ENCODE measurements at places on chromosomes 2 and 18.
A peak's percentile ranks its signal among the peaks of the same experiment; 100 is the strongest.

- DNase-seq, result peak; percentile 30
Measured at GRCh38 chr2:11681722-11682589, 12.0 kb upstream of the NTSR2 start.

GRCh38 chr2:25337276-25337675 lies 4.4 kb downstream of the DNMT3A start:
- DNase-seq, result no peak

DNA sequence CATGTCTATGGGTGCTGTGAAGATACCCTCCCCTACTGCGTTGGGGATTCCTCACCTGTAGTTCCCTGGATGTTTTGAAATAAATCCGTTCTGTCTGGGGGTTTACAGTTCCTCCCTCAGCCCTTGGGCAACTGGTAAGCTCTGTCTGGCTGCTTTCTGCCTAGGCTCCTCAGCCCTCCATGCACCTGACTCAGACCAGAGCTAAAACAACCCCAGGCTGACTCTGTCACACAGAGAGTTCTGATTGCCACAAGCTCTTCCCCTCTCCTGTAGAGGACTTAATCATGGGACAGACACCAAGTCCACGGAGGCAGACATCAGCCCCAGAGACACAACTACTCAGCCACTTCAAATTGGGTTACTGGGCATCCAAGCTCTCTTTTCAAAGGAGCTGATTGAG lies 6.3 kb downstream of the VIT start:
- no peak for DNase-seq

- DNase-seq, result no peak
Measured at GRCh38 chr18:32389858-32390257, 80.8 kb downstream of the GAREM1 start.

GRCh38 chr2:133992454-133992853 lies 261.4 kb upstream of the MGAT5 start:
- no peak for DNase-seq

DNA sequence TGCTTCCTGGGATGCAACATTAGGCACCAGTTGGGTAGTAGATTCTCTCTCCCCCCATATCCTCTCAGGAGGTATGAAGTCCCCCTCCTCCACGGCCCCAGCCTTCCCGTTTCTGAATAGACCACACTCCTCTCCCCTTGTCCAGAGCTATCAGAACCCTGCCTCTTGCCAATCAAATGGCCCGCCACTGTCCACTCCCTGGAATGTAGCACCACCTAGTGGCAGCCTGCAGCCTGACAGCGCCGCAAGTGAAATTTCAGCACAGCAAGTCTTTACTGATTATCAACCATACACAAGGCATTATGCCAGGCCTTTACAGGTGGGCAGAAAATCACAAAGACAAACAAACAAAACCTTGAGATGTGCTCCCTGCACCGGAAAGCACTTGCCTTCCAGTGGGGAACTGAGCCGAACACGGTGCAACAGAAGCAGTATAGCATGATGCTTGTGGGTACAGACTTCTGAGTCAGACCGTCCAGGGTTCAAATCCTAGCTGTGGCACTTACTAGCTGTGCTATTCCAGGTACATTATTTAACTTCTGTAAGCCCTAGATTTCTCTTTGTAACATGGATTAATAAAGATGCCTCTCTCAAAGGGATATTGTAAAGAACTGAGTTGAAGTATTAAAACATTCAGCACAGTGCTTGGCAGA lies 174.0 kb downstream of the SMAD2 start:
- no peak for DNase-seq

- no peak for DNase-seq
Measured at GRCh38 chr18:70293166-70293565, 4.3 kb downstream of the SOCS6 start.

- no peak for DNase-seq
Measured at GRCh38 chr18:70121842-70122241, 83.6 kb downstream of the RTTN start.

- DNase-seq, result no peak
Measured at GRCh38 chr2:214577769-214578168, 166.9 kb downstream of the VWC2L start.

DNA sequence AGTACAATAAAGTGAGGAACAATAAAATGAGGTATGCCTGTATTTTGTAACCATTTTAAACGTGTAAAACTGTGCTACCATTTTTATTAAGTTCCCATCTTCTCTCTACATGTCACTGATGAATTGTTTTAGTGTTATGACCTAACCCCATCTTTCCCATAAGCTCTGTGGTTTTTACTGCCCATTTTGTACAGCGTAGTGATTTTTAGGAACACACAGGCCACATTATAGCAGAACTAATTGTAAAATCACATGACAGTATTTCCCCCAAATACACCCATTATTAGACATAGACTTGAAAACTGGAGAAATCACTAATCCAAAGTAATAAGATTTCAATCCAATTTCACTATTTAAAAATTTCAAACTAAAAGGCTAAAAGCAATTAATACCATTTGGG lies 130.7 kb downstream of the TMEM247 start:
- no peak for DNase-seq

DNA sequence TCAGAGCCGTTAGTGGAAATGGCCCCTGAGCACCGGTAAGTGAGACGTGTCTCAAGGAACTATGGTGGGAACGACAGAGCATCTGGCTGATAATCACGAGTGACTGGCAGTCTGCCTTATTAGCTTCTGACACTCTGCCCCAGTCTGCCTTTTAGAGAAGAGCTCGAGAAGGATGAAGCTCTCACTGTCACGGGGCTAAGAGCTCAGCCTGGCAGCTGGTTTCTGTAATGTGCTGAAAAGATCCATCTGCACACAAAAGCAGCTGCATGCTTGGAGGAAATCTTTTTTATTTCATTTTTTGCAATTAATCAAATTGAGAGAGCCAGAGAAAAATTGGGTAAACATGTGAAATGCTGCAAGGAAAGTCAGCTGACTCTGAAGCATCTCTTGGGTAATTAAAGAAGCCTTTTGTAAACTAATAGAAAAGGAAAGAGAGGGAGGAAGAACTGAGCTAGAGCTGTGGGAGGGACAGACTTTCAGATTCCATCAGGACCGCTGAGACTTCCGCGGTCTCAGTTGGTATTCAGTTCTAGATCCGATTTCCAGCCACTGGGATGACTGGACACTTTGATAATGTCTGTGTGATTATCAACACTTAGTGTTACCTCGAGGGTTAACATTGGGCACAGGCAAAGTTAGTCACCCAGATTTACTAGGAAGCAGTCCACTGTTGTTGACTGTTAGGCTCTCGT lies 24.4 kb downstream of the MBP start:
- DNase-seq, result no peak

DNA sequence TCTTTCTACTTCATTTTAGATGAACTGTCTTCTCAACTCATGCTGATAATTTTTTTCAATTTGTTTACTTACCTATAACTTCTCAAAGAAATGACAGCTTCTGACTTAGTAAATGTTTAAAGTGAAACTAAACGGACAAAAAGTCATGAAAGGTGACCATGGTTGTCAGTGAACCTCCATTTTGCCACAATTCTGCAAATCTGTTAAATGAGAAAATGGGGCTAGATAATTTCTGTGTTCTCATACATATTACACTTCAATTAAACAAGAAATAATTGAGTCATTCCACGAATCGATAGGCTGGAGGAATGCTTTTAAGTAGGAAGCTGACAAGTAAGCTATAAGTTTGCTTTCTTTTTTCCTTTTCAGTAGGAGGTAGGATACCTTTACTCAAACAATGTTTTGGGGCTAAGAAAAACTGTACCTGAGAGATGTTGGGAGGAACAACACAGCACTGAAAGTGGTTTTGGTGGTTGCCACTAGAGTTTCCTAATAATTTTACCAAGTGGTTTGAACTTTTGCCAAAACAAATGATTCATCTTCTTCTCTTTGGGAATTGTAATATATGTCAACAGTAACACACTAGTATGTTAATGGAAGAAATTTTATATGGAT lies 17.1 kb downstream of the DYNAP start:
- no peak for DNase-seq

- no peak for DNase-seq
Measured at GRCh38 chr2:6876309-6876708, 1.3 kb upstream of the RSAD2 start.

DNA sequence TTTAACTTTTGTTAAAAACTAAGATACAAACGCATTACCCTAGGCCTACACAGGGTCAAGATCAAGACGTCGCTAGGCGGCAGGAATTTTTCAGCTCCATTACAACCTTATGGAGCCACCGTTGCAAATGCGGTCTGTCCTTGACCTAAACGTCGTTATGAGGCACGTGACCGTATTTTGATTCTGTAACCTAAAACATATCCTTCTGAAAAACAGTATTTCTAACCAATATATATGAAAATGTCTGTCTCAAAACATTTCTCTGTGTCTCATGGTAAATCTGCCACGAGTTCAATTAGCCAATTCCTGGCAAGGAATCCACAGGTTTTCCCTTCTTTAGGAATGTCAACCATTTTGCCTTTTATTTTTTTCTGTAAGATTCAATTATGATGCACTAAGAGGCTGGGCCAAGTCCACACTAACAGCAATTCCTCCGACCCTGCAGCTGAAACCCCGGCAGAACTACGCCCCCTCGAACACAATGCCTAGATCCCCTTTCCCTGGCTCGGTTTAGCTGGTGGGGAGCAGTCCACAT lies 1.7 kb downstream of the RTN4 start:
- DNase-seq, result no peak

- peak; percentile 99 for DNase-seq
Measured at GRCh38 chr2:61538200-61538919, at the start of gene XPO1. Gene XPO1 (minus strand): TSS chr2:61538356. CDS start chr2:61533897, 4,459 bp downstream.

- no peak for DNase-seq
Measured at GRCh38 chr2:219724628-219725027, 97.2 kb downstream of the SLC4A3 start.

DNA sequence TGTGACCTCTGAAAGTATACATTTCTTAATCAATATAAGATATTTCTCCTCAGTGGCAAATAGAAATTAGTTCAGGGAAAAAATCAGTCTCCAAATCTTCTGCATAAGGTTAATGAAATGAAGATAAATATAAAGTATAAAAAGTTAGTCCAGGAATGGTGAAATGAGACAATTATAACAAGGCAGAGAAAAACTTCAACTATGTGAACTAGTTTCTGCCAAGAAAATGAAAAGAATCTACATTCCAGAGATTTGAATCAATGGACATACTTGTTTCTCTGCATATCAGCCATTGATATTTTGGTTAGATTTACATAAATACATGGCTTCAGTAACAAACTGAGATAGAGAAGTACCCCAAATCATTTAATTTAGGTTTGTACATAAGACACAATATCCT lies 249.0 kb downstream of the EXOC6B start:
- DNase-seq, result no peak

- DNase-seq, result no peak
Measured at GRCh38 chr18:47758000-47758399, 172.5 kb downstream of the SMAD2 start.

DNA sequence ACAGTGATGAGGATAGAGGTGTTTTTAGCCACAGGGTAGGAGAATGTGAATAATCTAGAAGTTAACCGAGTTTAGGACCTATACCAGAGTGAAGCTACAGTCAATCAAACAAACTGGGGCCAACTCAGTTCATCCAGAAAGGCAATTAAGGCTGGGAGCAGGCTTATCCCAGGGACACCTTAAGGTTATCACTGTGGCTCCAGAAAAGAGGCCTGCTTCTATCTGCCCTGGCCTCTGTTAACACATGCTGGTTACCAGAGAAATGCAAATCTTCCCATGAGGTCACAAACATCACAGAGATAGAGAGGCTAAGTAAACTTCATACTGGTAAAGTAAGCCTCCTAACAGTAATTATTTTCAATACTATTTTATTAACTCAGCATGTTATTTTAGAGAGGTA lies 93.2 kb upstream of the GRB14 start:
- no peak for DNase-seq

DNA sequence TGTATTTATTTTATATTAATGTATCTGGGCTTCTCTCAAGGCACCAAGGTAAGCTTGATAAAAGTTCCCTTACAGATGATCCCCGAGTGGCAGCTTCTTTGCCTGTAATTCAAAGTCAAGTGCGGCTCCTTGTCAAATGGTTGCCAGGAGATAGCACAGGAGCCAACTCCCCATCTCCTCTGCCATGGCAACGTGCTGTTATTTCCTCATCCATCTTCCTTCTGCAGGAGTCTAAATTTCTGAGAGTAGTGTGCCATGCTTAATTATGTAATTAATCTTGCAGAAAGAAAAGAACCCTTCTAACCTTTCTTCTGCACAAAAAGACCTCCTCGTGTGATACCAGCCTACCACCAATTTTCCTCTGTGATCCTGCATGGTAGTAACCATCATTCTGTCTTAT lies 46.2 kb upstream of the ACMSD start:
- no peak for DNase-seq

DNA sequence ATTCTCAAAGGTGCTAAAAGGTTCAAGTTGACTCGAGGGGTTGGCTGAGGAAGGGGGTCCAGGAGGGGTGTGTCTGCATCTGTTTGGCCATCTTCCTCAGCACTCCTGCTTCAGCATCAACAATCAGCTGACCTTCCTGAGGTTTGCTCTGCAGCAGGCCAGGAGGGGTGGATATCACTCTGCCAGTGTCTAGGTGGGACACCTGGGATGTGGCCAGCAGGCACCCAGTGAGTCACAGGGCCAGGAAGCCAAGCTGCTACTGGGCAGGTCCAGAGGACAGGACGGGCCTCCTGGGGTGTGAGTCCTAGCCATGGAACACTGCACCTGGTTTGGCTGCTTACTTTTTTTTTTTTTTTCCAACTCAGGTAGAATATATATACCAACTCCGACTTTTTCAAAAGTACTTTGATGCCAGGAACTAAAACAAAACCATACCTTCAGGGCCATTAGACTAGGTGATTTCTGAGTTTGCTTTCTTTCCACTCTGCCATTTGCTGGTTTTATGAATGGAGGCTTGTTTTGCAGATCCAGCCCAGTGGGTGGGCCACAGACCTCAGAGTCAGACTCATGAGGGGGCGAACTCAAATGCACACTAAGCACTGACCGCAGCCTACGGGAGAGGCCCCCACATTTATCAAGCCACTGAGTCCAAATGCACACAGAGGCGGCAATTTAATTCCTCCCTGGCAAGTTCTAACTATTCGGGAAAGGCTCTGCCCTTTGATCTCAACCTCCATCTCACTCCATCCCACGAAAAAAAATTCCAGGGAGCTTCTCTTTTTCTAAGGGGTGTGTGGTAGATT lies 76.0 kb downstream of the UXS1 start:
- DNase-seq, result no peak

DNA sequence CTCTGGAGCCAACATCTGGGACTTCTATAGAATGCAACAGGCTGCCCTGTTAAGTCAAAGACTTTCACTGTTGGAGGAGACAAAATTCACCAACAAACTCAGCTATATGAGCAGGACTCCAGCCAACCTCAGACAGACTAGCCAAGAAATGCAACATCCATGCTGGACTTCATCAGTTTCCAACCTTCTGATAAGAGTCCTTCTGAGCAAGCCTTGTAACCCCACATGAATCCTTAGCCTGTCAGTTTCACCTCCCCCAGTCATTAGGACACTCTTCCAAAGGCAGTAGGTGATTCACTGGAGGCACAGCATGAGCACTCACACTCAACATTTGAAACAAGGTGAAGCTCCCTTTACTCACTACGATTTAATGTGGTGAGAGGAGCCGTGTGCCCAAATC lies 5.8 kb downstream of the TBC1D8 start:
- DNase-seq, result no peak

DNA sequence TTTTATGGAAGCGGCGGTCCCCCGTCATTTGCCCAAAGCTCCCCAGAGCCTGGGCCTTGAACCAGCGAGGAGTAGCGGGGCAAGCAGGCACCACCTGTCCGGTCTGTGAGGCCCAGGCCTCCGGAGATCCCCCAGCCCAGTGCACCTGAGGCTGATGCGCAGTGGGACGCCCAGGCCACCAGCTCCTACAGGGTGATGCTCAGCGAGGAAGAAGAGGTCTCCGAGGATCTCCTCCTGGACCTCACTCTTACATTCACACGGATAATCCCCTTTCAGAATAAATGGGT lies 220.2 kb downstream of the NDUFA10 start:
- DNase-seq, result no peak

All from activated T-helper 1 cell treated with anti-CD3 and anti-CD28 coated beads, Interleukin-2, amount 50 U/mL, for 16 hours (primary cell).